ENCODE measurements at places on chromosomes 16 and 17. TPM values are rescaled to one million over a fixed set of nuclear protein-coding genes. Genes with fewer than 3 reads are reported as not detected.

CIAPIN1 gene
- polyA plus RNA-seq = 74.2 TPM

CDT1 gene
- 12.5 TPM for polyA plus RNA-seq

CES3 gene
- polyA plus RNA-seq = 4.2 TPM

PIPOX gene
- 1.8 TPM for polyA plus RNA-seq

RNPS1 gene
- 178 TPM for polyA plus RNA-seq

SPATA22 gene
- not detected for polyA plus RNA-seq

GFER gene
- 17.0 TPM for polyA plus RNA-seq

TMEM88 gene
- 23.6 TPM for polyA plus RNA-seq

TNFRSF17 gene
- polyA plus RNA-seq = not detected

PLEKHG4 gene
- polyA plus RNA-seq = 38.9 TPM

MT3 gene
- polyA plus RNA-seq = not detected

ZG16 gene
- 0.18 TPM for polyA plus RNA-seq

PTGES3L gene
- polyA plus RNA-seq = 2.0 TPM

CLEC19A gene
- 0.50 TPM for polyA plus RNA-seq

PKMYT1 gene
- polyA plus RNA-seq = 15.1 TPM

IL4R gene
- 37.6 TPM for polyA plus RNA-seq

SLC52A1 gene
- polyA plus RNA-seq = 0.27 TPM

CRYM gene
- polyA plus RNA-seq = 1.1 TPM

VMO1 gene
- polyA plus RNA-seq = 0.97 TPM

CDH1 gene
- polyA plus RNA-seq = 196 TPM

GAS2L2 gene
- polyA plus RNA-seq = 1.1 TPM

TMEM235 gene
- 0.08 TPM for polyA plus RNA-seq

GP1BA gene
- 2.5 TPM for polyA plus RNA-seq

TMC5 gene
- 5.7 TPM for polyA plus RNA-seq

RNF157 gene
- 8.9 TPM for polyA plus RNA-seq

SOX15 gene
- 1.8 TPM for polyA plus RNA-seq

PMFBP1 gene
- 3.4 TPM for polyA plus RNA-seq

CHST4 gene
- polyA plus RNA-seq = not detected

SLC4A1 gene
- polyA plus RNA-seq = 32.1 TPM

TBX21 gene
- 0.50 TPM for polyA plus RNA-seq

SPIRE2 gene
- polyA plus RNA-seq = 11.2 TPM

NDEL1 gene
- 73.2 TPM for polyA plus RNA-seq

DECR2 gene
- 10.0 TPM for polyA plus RNA-seq

MYL11 gene
- not detected for polyA plus RNA-seq

NPIPA3 gene
- polyA plus RNA-seq = 27.7 TPM

KRT34 gene
- polyA plus RNA-seq = not detected

NME1 gene
- 58.8 TPM for polyA plus RNA-seq

GAST gene
- not detected for polyA plus RNA-seq

PPM1E gene
- polyA plus RNA-seq = 0.33 TPM

HS3ST3A1 gene
- 6.6 TPM for polyA plus RNA-seq

OR1F1 gene
- polyA plus RNA-seq = not detected

KRT9 gene
- polyA plus RNA-seq = not detected

TEKT5 gene
- 0.44 TPM for polyA plus RNA-seq

CDRT15L2 gene
- polyA plus RNA-seq = not detected

NME4 gene
- 166 TPM for polyA plus RNA-seq

GCGR gene
- 0.13 TPM for polyA plus RNA-seq

CCL11 gene
- 0.70 TPM for polyA plus RNA-seq

ABCA5 gene
- 25.8 TPM for polyA plus RNA-seq

ITGAX gene
- polyA plus RNA-seq = 1.6 TPM

PRSS8 gene
- polyA plus RNA-seq = 149 TPM

CCL2 gene
- polyA plus RNA-seq = 49.3 TPM

OR4D1 gene
- polyA plus RNA-seq = not detected

KRTAP3-1 gene
- not detected for polyA plus RNA-seq

VEZF1 gene
- 79.9 TPM for polyA plus RNA-seq

SMARCE1 gene
- 246 TPM for polyA plus RNA-seq

DCAF7 gene
- polyA plus RNA-seq = 104 TPM

CCL8 gene
- polyA plus RNA-seq = 0.49 TPM

CNP gene
- polyA plus RNA-seq = 55.2 TPM

RAB26 gene
- polyA plus RNA-seq = 1.0 TPM

Data from right lung (tissue), 10 donors.